ENCODE measurements at places on chromosomes 11 and 22.
A peak's percentile ranks its signal among the peaks of the same experiment; 100 is the strongest.

DNA sequence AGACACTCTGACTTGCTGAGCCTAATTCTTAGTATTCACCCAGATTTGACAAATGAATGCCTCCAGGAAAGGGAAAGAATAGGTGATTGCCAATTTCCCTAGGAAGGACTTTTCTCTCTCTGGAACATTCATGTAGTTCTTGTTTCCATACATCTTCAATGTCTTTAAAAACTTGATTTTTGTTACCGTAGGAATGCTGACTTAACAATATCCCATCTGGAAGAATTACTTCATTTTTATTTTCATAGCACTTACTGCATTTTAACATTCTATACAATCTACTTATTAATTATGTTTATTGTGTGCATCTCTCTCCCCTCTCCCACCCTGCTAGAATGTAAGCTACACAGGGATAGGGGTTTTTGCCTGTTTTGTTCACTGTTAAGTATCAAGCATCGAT is 66.6 kb downstream of the SLC5A12 start:
- no peak for DNase-seq

DNA sequence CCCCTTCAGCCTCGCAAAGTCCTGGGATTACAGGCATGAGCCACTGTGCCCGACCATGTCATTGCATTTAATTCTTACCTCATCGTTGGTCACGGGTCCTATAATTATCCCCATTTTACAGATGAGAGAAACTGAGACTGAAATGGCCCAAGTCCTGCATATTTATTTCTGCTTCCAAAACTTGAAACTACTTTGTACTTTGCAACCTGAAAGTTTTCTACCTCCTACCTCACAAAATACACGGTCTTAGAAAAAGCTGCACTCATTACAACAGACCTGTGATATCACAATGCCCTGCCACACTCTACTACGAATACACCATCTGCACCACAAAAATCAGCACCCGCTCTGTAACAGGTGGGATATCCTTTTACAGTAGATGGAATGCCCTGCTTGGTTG is 189.1 kb downstream of the ADAMTS15 start:
- DNase-seq: no peak

DNA sequence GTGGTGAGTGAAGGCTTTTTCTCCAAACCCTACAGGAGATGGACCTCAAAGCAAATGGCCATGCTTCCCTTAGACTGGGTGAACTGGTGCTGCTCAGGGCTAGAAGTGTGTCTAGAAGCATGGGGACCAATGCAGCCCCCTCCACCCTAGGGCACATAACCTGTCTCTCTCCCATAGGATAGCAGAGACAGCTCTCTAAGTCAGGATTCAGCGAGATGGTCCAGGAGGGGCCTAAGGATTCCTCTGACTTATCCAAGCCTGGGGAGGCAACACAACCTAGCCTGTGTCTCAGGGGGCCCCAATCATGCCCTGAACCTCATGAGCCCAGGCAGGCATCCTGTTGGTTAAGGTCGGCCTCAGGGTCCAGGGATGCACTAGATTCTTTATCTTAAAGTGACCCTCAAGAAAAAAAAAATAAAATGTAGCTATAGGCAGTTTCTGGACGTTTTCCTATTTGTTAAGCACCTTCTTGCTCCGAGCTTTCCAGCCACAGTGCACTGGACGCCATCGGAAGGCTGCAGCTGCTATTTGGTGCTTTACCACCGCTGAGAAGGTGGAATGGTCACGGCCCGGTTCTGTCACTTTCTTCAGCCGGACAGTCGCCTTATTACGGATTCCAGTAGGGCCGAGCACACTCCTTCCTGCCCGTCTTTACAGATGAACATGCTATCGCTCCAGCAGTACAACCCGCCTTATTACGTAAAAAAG is 5.0 kb upstream of the CCND1 start:
- no peak for DNase-seq

- no peak for DNase-seq
These were observed 10.4 kb upstream of the TUB start for GRCh38 chr11:8070417-8071115.

DNA sequence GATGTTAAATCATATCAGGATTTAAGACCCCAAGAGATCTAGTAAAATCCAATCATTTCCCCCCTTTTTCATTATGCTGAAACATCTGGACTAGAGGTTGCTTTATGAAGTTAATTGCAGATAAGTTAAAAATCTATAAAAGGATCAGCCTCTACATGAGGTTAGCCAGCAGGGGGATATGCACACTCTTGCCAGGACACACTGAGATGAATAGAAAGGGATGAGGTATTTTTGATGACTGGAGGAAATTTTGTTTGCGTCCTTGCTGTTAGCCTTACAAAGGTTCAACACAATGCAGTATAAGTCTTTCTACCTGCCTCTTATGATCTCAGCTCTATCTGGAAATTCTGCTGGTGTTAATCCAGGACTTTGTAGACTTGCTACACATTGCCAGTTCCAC is 1034.3 kb downstream of the LRRC4C start:
- no peak for DNase-seq

DNA sequence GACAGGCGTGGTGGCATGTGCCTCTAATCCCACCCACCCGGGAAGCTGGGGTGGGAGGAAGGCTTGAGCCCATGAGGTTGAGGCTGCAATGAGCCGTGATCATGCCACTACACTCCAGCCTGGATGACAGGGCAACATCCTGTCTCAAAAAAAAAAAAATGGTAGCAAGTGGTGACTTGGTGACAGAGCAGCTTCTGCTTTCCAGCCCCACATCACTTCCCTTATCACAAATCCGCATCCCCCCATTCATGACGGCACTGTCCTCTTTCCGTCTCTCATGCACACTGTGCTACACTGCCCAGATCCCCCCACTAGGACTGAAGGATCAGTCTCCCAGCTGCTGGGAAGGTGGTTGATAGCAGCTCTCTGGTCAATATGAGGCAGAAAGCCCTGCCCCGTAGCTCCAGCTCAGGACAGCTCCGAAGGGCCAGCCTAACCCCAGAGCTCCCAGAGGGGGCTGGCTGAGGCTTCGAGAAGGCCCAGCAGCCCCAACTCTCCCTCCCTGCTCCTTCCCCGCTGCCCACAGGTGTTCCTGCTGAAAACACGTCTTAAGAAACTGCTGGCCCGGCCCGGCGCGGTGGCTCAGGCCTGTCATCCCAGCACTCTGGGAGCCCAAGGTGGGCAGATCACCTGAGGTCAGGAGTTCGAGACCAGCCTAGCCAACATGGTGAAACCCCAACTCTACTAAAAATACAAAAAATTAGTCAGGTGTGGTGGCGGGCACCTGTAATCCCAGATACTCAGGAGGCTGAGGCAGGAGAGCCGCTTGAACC is 15.9 kb downstream of the PGA5 start:
- DNase-seq: no peak

GRCh38 chr11:40230821-40231220 is 1228.6 kb downstream of the LRRC4C start:
- DNase-seq: no peak

DNA sequence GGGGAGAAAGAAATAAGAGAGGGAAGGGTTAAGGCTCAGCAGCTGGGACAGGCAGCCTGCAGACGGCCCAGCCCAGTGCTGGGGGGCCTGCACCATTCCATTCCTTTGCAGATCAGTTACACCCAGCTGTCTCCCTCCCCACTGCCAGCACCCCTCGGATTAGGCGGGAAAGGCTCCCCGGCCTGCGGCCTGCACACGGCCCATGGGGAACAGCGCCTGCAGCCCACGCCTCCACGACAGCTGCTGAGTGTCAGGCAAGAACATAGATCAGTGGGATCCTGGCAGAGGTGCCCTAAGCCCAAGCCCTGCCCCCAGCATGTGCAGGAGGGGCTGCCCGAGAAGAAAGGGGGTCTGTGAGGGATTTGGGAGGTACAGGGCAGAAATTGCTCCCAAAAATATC is 65.8 kb upstream of the MYOD1 start:
- no peak for DNase-seq

GRCh38 chr11:98227278-98227677 is 793.5 kb upstream of the CNTN5 start:
- no peak for DNase-seq

GRCh38 chr11:11884774-11885481 is 43.2 kb downstream of the USP47 start:
- DNase-seq: no peak

DNA sequence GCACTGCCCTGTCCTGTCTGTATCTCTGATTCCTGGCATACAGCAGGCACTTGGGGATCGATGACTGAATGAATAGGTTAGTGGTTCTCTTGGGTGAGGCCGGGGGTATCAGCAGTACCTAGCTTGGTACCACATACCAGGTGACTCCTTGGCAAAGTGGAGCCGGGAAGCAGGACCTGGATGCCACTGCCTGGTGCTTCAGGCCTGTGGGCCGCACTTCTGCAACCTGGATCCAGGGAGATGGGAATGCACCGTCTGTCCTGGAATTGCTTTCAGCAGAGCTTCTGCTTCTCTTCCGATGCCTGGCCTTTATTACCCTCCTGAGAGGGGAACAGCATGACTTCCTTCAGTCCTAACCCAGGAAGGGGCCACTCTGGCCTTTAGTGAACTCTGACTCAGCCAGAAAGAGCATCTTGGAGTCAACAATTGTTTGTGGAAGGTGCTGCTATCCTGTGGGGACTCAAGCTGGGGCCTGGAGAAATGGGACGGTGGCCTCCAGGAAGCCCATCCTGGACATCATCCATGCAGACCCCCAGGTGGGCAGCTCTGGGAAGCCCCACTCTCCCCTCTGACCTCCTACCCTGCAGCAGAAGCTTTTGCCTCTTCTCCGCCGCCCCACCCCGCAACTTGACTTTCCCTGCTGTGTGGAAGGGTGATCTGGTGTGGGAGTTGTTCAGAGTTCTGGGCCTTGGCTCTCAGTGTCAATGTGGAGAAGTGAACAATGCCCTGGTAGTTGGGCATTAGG is 5.1 kb downstream of the CD82 start:
- no peak for DNase-seq

- DNase-seq: no peak
These were observed 40.4 kb downstream of the RRAS2 start for GRCh38 chr11:14318581-14318981.

DNA sequence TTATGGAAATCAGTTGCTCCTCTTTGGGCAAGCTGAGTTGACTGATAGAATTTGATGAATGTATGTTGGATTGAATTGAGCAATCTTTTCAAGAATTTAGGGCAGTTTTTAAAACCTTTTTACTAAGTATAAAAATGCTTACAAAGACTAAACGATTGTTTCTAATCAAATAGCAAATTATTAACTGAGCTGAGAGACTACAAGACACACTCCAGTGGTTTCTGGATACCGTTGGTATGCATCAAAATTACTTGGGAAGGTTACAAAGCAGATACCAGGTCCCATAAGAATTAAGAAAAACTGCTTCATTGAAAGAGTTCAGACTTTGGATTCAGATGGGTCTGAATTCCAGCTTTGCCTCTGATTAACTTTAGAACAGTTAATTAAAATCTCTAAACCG is 721.4 kb downstream of the FAM181B start:
- no peak for DNase-seq

GRCh38 chr11:29527391-29527936 is 489.4 kb downstream of the KCNA4 start:
- peak; percentile 56 for DNase-seq

- no peak for DNase-seq
These were observed 452 bp upstream of the ATXN10 start for GRCh38 chr22:45670981-45671782.

GRCh38 chr22:40975366-40975765 is 24.2 kb downstream of the RBX1 start:
- DNase-seq: no peak

- no peak for DNase-seq
These were observed 56.1 kb upstream of the B3GAT1 start for GRCh38 chr11:134468081-134468668.

GRCh38 chr22:40636380-40637182 is at the start of gene MRTFA:
Gene MRTFA (minus strand): TSS chr22:40636719.
- peak; percentile 94 for DNase-seq

- DNase-seq: no peak
These were observed 19.6 kb downstream of the THAP12 start for GRCh38 chr11:76361374-76361773.

- no peak for DNase-seq
These were observed 738.3 kb upstream of the KIRREL3 start for GRCh38 chr11:127738771-127739286.

DNA sequence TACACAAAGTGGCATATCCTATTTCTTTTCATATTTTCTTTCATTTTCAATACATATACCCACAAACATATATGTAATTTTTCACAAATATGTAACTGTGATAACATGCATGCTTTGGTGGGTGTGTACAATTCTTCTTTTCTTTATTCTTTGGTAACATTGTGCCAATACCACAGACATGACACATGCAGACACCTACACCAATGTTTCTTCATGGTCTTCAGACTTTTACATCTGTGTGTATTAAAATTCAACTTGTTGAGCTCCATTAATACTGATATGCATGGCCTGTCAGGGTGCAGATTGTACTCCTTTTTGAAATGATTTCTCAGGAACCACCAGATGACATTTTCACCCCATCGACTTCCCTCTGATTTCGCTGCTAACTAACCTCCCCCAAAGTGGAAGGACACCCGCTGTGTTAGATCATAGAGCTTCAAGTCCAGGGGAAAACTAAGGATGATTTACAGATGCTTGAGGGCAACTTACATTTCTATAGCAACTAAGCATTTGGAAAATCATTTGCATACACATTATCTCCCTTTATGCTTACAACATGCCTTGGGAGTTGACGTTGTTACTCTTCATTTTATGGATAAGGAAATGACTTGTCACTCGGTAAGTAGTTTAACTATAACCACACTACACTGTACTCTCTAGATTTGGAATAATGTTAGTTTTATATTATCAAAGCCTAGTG is 10.5 kb upstream of the PANX3 start:
- DNase-seq: no peak

GRCh38 chr11:20621679-20622078 is 22.3 kb downstream of the SLC6A5 start:
- no peak for DNase-seq

GRCh38 chr11:1078191-1078601 is 3.5 kb downstream of the MUC2 start:
- DNase-seq: no peak

DNA sequence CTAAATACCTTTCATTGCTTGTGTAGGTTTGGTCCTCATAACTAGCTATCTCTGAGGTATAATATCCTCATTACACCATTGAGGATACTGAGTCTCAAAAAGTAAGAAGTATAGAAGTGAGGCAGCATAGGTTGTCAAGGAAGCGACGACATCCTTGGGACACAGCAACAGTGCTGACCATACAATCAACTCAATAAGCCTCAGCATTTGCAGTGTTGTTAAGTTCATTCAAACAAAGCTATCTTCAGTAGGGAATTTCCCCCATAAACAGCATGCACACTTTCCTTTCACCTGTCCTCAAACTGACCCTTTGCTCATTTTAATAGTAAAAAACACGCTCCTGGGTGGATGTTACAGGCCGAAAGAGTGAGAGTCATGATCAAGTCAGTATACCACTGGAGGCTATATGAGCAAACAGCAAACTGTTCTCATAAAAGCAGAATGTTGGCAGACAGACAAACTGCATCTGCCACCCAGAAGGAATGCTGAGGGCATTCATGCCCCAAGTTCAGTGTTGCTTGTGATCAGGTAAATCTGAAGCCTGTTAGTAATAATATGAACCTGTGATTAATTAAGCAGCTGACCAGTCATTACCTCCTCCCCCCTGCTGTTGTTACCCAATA is 756.2 kb upstream of the TENM4 start:
- DNase-seq: no peak

Data from NCI-H226 (cell line).